Stimulated activated CD8-positive, alpha-beta memory T cell treated with anti-CD3 and anti-CD28 coated beads, Interleukin-7, amount 100 ng/mL, for 1 hour (primary cell): ENCODE measurements at places on chromosomes 13 and 19.

- no peak for DNase-seq
Measured at GRCh38 chr13:23430664-23431063, 2.8 kb downstream of the SACS start.

GRCh38 chr13:52348983-52349780, 56.8 kb downstream of the THSD1 start:
- DNase-seq = no peak

- DNase-seq = no peak
Measured at GRCh38 chr13:81848291-81848690, 1507.4 kb upstream of the SPRY2 start.

DNA sequence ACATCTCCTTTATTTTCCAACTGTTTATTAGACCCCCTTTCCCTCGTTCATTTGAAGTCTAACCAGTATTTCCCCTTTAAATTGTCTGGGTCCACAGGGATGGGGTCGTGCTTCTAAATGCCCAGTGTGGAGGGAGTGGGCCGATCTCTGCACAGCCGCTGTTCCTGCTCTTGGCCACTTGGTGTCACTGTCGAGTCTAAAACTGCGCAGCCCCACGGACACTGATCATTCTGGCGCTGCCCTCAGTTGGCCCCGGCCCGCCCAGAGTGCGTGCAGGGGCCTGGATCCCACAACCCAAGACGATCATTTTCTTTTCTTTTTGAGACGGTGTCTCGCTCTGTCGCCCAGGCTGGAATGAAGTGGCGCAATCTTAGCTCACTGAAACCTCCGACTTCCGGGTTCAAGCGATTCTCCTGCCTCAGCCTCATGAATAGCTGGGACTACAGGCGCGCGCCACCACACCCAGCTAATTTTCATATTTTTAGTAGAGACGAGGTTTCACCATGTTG, 12.0 kb downstream of the WDR88 start:
- peak; percentile 46 for DNase-seq

DNA sequence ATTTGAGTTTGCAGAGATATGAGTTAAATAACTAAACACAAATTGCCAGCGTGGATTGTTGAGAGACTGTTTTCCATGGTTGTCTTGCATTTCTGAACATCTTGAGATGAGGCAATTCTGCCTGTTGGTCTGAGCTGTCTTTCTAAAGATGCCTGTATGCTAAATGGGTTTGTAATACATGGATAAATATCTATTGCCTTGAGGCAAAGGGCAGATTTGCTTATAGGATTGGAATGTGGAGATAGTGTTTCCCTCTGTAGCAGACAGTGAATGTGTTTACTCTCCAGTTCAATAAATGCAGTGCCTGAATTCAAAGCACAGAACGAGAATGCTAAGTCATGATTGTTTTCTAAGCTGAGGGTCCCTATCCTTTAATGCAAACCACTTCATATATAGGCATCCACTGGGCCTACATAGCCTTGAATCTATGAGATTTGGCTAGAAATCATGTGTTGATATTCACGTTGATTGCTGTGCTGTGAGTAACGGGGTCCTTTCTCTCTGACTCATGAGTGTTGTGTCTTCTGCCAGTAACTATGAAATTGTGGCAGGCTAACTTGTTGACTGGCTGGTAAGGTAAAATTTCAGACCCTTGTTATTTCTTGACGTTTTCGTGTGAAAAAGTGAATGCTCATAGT, 2554.8 kb downstream of the PCDH9 start:
- no peak for DNase-seq

DNA sequence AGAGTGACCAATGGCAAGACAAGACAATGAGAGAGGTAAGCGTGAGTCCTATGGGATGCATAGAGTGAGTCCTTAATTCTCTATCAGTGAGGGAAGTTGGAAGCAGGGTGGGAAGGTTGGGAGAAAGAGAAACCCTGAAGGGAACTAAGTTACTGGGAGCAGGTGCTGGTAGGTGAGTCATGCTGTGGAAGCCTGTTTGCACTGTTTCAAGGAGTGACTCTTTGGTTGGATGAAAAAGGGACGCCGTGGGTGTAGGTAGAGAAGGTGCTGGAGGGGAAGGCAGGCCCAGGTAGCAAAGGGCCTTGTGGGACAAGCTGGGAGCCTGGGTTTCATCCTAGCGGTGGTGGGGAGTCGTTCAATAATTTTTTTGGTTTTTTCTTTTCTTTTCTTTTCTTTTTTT, 21.9 kb downstream of the IGFL1 start:
- no peak for DNase-seq

DNA sequence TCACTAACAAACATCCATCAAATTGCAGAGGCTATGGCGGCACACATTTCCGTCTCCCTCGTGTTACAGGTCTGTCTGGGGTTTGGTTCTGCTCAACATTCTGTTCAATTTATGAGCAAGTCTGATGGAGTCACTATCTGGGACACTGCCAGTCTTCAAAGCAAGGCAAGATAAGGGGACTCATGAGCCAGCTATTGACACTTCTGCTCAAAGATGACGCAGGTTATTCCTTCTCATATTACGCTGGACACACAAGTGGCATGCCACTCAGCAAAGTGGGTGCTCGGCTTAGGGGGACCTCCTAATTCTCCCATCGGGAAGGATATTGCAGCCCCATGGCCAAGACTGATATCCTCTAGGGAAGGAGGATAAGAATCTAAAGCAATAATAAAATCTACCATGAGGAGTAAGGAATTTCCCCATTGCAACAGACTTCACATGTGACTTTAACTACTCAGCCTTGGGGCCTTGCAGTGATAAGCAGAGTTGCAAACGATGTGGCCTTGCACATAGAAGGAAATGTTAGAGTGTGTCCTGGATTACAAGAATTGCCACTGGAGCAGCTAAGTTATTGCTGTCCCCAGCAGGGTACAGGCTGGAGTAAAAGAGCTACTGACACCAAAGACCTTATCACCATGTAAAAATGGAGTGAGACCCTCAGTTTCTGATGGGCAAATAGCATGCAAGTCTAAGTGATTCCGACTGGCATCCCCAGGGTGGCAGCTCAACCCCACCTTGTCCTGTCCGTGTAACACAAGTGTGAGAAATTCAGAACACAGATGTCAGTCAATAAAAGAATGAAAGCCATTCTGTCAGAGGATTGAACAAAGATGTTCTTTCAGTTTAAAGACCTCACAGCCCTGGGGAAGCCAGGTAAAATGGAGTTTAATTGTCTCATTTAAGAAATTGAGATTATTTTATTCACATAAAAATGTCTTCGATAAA, 306.1 kb downstream of the IRS2 start:
- DNase-seq = no peak

DNA sequence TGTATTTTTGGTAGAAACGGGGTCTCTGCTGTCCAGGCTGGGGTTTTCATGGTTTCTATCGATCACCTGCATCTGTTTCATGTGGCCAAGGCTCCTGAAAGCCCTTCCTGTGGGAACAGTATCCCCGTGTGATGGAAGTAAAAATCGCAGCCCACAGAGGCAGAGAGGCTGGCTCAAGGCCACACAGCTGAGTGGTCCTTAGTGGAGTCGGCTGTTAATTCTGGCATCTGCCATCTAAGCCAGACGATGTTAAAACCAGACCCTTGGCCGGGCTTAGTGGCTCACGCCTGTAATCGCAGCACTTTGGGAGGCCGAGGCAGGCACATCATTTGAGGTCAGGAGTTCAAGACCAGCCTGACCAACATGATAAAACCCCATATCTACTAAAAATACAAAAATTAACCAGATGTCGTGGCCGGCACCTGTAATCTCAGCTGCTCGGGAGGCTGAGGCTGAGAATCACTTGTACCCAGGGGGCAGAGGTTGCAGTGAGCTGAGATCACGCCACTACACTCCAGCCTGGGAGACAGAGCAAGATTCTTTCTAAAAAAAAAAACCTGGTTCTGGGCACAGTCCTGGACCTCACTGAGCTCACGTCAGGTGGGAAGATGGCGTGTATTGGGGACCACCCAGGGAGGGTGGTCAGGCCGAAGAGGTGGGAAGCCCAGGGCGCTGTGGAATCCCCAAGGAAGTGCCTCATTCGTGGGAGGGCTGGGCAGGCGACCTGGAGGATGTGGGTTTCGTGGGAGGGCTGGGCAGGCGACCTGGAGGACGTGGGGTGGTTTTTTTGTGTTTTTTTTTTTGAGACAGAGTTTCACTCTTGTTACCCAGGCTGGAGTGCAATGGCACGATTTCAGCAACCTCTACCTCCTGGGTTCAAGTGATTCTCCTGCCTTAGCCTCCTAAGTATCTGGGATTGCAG, 18.5 kb upstream of the MISP start:
- DNase-seq = no peak

- DNase-seq = no peak
Measured at GRCh38 chr13:52810526-52810925, 37.9 kb downstream of the PCDH8 start.

DNA sequence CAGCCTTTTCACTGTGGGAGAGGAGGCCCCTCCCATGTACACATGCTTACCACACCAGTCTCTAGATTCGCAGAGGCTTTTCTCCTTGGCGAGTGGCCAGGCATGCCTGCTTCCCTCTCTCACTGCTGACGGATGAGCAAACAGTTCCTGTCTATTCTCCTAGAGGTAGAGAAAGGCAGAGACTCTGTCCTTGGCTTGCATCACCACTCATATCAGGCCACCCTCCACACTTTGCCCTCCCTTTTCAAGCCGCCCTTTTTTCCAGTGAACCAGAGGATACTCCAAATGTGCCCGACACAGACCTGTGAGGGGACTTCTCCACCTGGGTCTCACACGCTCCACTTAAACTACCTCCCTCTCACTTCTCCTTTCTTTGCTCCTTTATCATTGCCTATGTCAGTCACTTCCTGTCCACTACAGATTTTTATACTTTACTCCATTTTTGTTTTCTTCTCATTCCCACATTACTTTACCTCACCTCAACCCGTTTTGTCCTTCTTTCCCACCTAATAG, 284.6 kb downstream of the DNAJC15 start:
- no peak for DNase-seq

DNA sequence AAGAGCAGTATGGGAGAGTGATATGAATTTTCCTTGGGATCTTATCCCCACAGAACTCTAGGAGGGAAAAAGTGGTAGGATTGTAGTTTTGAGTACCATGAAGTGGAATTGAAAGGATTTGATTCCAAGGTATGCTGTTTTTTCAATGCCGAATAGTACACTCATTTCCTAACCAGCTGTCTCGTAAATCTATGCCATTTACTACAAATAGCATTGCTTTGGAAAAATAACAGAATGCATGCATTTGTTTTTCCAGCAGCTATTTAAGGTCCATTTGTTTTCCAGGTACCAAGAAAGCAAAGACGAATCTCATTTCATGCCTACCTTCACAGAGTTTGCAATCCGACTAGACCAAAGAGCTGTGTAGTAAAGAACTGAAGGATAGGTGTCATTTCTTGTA, 10.5 kb downstream of the POLR1D start:
- no peak for DNase-seq

DNA sequence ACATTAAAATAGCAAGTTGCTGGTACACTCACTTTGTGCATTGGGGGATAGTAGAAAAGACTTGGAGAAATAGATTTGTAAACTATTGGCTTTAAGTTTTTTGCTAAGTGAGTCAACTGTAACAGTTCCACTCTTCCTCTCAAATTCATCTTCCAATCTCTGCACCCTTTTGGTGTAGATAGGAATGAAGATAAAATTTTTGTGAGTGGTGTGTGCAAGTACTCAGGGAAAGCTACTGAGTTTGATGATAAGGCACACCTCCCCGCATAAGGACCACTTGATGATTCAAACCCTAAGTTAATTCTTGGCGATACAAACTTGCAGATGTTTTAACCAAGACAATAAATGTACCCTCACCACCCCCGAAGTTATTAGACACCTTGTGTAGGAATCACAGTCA, 168.3 kb upstream of the SLITRK1 start:
- DNase-seq = no peak

DNA sequence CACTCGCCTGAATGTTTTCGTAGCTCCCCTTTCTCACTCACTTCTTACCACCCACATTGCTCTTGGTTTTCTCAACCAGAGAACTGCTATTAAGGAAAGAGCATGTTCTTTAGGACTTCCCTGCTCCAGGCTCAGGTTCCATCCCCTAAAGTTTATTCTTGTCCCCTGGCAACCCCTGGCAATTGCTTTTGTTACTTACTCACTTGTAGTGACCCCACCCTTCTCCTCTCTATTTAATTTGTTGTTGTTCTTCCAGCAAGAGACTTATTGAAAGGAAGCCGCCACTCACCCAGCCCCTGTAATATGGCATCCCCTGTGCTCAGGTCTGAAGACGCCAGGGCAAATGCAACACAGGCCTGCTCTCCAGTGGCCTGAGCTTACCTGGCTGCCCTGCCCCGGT, 233.7 kb upstream of the SOX21 start:
- DNase-seq = no peak
